Hair follicle dermal papilla cell (primary cell): ENCODE measurements at places on chromosomes 2 and 18. TPM values are rescaled to one million over a fixed set of nuclear protein-coding genes. Genes with fewer than 3 reads are reported as not detected.

The TMEM198 gene
- 1.1 and 2.1 TPM in 2 replicates for total RNA-seq

The FAHD2B gene
- total RNA-seq = 2.9 and 6.2 TPM in 2 replicates

The DPP10 gene
- not detected in 2 replicates for total RNA-seq

The DSG2 gene
- total RNA-seq = 0.12 and 0.49 TPM in 2 replicates

The DAPL1 gene
- total RNA-seq = 0.61 TPM in 1 of 2 replicates, not detected in the other

The C2orf78 gene
- not detected in 2 replicates for total RNA-seq

The ALPG gene
- not detected in 2 replicates for total RNA-seq

The HAAO gene
- 5.7 and 7.0 TPM in 2 replicates for total RNA-seq

The SPAST gene
- 18.7 and 19.4 TPM in 2 replicates for total RNA-seq

The CAPN14 gene
- 0.12 and 0.32 TPM in 2 replicates for total RNA-seq

The TTR gene
- total RNA-seq = 0.61 TPM in 1 of 2 replicates, not detected in the other

The KLHL41 gene
- total RNA-seq = 0.97 TPM in 2 replicates
